ENCODE measurements at places on chromosomes 2 and 18. TPM values are rescaled to one million over a fixed set of nuclear protein-coding genes. Genes with fewer than 3 reads are reported as not detected.

GRCh38 chr2:173021939-173022371 is 53.7 kb upstream of the MAP3K20 start:
- DNase-seq: no peak

- DNase-seq: no peak
These were observed 47.3 kb upstream of the ATP6V1B1 start for GRCh38 chr2:70888366-70888922.

DNA sequence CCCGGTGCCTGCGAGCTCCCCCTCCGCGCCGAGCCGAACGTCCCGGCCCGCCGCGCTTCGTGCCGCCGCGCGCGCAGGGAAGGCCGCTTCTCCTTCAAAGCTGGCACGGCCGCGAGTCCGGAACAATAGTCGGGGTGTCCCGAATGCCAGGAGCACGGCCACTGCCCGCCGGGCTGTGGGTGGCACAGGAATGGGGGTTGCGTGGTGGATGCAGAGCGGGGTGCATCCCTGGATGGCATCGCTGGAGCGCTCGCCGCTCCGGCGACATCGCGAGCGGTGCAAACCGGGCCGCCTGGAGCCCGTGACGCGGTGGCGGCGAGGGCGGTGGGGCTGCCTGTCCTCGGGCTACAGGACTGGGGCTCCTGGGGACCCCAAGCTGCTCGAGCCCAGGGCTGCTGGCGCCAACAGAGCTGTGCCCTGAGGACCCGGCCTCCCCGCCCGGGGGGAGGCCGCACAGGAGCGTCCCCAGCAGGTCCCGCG is 1.1 kb upstream of the SATB2 start:
- no peak for DNase-seq

- DNase-seq: no peak
These were observed 297.5 kb upstream of the RGPD4 start for GRCh38 chr2:107529146-107529545.

The ZNF514 gene
- 16.6 TPM for total RNA-seq

GRCh38 chr18:22817844-22818243 is 115.3 kb upstream of the RBBP8 start:
- no peak for DNase-seq

The TNP1 gene
- not detected for total RNA-seq

The WDCP gene
- 10.6 TPM for total RNA-seq

GRCh38 chr2:69306393-69306821 is 80.6 kb downstream of the GFPT1 start:
- no peak for DNase-seq

GRCh38 chr2:130370490-130370889 is 14.6 kb downstream of the PTPN18 start:
- no peak for DNase-seq

DNA sequence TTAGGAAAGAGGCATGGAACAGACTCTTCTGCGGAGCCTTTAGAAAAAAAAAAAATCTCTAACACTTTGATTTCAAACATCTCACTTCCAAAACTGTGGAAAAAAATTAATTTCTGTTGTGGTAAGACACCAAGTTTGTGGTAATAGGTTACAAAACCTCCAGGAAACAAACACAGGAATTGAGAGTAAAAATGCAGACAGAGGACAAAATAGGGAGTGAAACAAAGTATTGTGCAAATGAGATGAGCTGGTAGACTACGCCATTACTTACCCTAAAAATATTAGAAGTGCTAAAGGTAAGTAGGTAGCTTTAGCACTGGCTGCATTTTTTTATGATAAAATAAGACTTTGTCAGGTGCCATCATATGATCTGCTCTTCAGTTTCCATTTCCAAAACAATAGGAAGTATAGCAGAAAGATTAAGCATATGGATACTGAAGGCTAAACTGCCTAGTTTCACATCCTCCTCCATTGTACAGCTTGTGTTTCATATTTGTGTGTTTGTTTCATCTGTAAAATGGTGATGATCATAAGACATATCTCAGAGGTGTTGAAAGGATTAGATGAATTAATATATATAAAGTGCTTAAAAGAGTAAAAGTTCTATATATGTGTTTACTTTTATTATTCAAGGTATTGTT is 309.2 kb downstream of the NR4A2 start:
- DNase-seq: no peak

- no peak for DNase-seq
These were observed 22.6 kb downstream of the PLEK start for GRCh38 chr2:68387408-68388350.

The C2orf66 gene
- total RNA-seq: not detected

The PID1 gene
- 37.6 TPM for total RNA-seq

Measured in upper lobe of left lung (tissue), 6 donors.